Vagina (tissue), 2 donors: ENCODE measurements at places on chromosomes 16 and 17.

DNA sequence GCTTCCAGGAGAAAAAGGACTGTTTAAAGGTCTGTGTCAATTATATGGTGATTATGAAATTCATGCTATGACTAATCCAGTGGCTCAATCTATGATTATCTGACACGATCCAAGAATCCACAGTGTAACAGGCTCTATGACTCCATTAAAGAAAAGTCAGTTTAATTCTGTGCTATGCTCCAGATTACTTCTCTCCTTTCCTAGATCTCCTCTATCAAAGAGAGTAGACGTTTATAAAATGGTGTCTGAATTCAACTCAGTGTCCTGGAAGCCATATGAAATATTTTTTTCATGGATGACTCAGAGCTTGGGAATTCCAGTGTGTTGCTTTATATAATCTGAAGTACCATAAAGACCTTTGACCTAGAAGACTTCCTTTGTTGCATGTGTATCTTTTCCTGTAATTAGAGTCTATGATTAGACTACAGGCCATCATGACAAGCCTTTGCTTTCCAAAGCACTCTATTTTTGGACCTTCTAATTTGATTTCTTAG, 27.0 kb upstream of the NF1 start:
- H3K27ac ChIP-seq, result no peak overlapping the region
- no peak for DNase-seq
- peaks cover 6% of the 10 kb centered on the region for H3K4me1 ChIP-seq
- H3K36me3 ChIP-seq, result no peaks in the 10 kb centered on the region
- H3K27me3 ChIP-seq, result no peaks in the 10 kb centered on the region
- no peak overlapping the region for H3K4me3 ChIP-seq

- DNase-seq, result no peak
- no peak overlapping the region for H3K27ac ChIP-seq
- H3K4me1 ChIP-seq, result no peaks in the 10 kb centered on the region
- no peaks in the 10 kb centered on the region for H3K27me3 ChIP-seq
These were observed 10.8 kb downstream of the SSH2 start for GRCh38 chr17:29918922-29919856.

- no peaks in the 10 kb centered on the region for H3K27me3 ChIP-seq
- no peak overlapping the region for H3K27ac ChIP-seq
- no peaks in the 10 kb centered on the region for H3K4me1 ChIP-seq
- no peak overlapping the region for H3K4me3 ChIP-seq
- no peaks in the 10 kb centered on the region for H3K36me3 ChIP-seq
- DNase-seq, result peak; percentile 81
These were observed 16.4 kb downstream of the LPO start for GRCh38 chr17:58254803-58255202.

- no peak overlapping the region for H3K4me3 ChIP-seq
- H3K4me1 ChIP-seq, result no peaks in the 10 kb centered on the region
- DNase-seq, result no peak
- no peak overlapping the region for H3K27ac ChIP-seq
- H3K36me3 ChIP-seq, result no peaks in the 10 kb centered on the region
These were observed 732.6 kb downstream of the WWOX start for GRCh38 chr16:78832100-78832499.

GRCh38 chr17:2551493-2551892, 39.8 kb upstream of the METTL16 start:
- H3K4me3 ChIP-seq, result no peak overlapping the region
- H3K27me3 ChIP-seq, result no peaks in the 10 kb centered on the region
- no peaks in the 10 kb centered on the region for H3K4me1 ChIP-seq
- no peaks in the 10 kb centered on the region for H3K36me3 ChIP-seq

DNA sequence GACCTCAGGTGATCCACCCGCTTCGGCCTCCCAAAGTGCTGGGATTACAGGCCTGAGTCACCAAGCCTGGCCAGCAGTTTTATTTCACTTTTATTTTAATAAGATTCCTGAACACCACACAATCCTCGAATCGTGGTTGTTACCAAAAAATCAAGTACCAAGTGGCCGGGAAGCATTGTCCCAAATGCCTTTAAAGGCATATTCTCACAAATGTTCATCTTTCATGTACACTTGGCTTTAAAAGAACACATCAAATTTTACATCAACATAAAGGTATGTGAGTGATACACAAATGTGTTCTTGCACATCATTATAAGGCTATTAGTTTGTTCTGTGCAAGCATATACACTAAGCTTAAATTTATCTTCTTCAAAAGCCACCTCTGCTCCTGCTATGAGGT, 8.1 kb upstream of the MYH11 start:
- H3K36me3 ChIP-seq, result peaks cover 40% of the 10 kb centered on the region
- H3K4me1 ChIP-seq, result no peaks in the 10 kb centered on the region
- no peak overlapping the region for H3K27ac ChIP-seq
- no peaks in the 10 kb centered on the region for H3K27me3 ChIP-seq
- no peak overlapping the region for H3K4me3 ChIP-seq

DNA sequence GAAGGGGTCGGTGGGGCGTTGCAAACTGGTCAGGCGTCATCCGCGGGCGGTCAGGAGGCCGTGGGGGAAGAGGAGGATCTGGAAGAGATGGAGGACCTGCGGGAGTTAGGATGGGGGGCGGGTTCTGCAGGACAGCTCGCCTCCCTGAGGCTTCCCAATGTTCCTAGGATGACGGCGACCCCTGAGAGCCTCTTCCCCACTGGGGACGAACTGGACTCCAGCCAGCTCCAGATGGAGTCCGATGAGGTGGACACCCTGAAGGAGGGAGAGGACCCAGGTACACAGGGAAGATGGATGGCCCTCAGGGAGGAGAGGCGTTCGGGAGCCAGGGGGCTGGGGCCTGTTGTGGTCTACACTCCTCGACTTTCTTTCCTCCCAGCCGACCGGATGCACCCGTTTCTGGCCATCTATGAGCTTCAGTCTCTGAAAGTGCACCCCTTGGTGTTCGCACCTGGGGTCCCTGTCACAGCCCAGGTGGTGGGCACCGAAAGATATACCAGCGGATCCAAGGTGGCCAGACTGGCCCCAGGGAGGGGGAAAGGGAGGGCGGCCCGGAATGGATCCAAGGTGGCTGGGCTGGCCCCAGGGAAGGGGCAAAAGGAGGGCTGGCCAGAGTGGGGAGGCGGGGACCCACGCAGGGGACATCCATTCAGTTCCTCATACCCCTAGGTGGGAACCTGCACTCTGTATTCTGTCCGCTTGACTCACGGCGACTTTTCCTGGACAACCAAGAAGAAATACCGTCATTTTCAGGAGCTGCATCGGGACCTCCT, 839 bp downstream of the PLD2 start:
- no peaks in the 10 kb centered on the region for H3K27me3 ChIP-seq
- H3K27ac ChIP-seq, result peak overlapping the region; percentile 85
- peaks cover 24% of the 10 kb centered on the region for H3K4me1 ChIP-seq
- H3K4me3 ChIP-seq, result peak overlapping the region; percentile 96

DNA sequence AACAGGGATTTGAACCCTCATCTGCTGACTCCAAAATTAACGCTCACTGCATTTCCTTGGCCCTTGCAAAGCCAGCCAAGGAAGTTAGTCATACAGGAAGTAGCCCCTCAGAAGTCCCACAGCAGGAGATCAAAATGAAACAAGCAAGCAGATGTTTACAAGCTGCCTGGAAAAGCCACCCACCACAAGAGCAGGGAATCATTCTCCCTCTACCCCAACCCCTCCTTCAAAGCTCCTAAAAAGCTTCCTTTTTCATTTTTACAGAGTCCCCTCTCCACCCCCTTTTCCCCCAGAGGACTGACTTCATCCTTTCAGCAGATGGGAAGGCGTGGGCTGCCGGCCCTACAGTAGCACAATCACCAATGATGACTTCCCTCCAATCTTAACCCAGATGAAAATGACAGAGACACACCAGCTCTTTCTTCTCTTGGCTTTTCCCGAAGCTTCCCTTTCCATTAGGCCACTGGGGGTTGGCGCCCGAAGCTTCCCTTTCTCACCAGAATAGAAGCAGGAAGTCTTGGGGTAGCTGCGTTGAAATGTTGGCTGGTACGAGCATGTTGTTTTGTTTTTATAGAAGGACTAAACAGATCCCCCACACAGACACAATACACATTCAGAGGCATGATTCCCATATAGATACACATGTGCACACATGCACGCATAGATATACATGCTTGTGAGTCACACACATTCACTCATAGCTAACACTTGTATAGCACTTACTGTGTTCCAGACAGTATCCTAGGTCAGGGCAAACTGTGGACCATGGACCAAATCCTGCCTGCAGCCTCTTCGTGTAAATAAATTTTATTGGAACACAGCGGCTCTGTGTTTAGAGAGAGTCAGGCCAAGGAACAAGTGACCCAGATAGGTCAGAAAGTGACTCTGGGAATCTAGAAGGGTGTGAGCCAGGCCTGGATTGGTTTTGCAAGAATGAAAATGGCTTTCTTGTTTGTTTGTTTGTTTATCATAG, 17.4 kb downstream of the ITPRIPL2 start:
- H3K4me1 ChIP-seq, result peaks cover 38% of the 10 kb centered on the region
- H3K27ac ChIP-seq, result peak overlapping the region; percentile 84
- H3K36me3 ChIP-seq, result no peaks in the 10 kb centered on the region
- no peak for DNase-seq
- H3K27me3 ChIP-seq, result no peaks in the 10 kb centered on the region

DNA sequence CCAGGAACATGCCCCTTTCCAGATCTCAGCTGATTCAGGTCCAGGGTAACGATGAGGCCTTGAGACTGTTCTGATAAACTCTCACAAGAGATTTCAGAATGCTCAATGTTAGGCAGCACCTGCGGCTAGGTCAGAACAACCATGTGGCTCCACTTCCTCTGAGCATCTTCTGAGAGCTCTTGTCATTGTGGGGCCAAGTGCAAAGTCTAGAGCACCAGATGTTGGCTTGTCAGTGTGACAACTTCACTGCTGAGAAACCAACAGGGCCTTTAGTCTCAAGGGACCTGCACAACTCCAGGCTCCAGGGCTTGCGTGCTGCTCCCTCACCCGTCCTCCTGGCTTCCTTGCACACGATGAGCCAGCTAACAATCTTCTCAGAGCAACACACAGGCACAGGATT, 29.0 kb downstream of the FCSK start:
- H3K36me3 ChIP-seq, result peaks cover 63% of the 10 kb centered on the region
- no peak overlapping the region for H3K4me3 ChIP-seq
- no peaks in the 10 kb centered on the region for H3K27me3 ChIP-seq
- DNase-seq, result no peak
- H3K4me1 ChIP-seq, result peaks cover 14% of the 10 kb centered on the region
- no peak overlapping the region for H3K27ac ChIP-seq

- peaks cover 21% of the 10 kb centered on the region for H3K4me1 ChIP-seq
- no peak overlapping the region for H3K4me3 ChIP-seq
- no peaks in the 10 kb centered on the region for H3K27me3 ChIP-seq
- H3K36me3 ChIP-seq, result no peaks in the 10 kb centered on the region
- DNase-seq, result no peak
- H3K27ac ChIP-seq, result no peak overlapping the region
These were observed 84.0 kb upstream of the NOL11 start for GRCh38 chr17:67633751-67634211.

- no peaks in the 10 kb centered on the region for H3K27me3 ChIP-seq
- no peaks in the 10 kb centered on the region for H3K36me3 ChIP-seq
- no peak overlapping the region for H3K4me3 ChIP-seq
- no peak for DNase-seq
- peak overlapping the region; percentile 61 for H3K27ac ChIP-seq
These were observed 68.2 kb downstream of the SREBF1 start for GRCh38 chr17:17768424-17769088.

GRCh38 chr17:70205401-70205800, 36.1 kb downstream of the KCNJ2 start:
- H3K27me3 ChIP-seq, result no peaks in the 10 kb centered on the region
- no peak for DNase-seq
- H3K27ac ChIP-seq, result no peak overlapping the region

DNA sequence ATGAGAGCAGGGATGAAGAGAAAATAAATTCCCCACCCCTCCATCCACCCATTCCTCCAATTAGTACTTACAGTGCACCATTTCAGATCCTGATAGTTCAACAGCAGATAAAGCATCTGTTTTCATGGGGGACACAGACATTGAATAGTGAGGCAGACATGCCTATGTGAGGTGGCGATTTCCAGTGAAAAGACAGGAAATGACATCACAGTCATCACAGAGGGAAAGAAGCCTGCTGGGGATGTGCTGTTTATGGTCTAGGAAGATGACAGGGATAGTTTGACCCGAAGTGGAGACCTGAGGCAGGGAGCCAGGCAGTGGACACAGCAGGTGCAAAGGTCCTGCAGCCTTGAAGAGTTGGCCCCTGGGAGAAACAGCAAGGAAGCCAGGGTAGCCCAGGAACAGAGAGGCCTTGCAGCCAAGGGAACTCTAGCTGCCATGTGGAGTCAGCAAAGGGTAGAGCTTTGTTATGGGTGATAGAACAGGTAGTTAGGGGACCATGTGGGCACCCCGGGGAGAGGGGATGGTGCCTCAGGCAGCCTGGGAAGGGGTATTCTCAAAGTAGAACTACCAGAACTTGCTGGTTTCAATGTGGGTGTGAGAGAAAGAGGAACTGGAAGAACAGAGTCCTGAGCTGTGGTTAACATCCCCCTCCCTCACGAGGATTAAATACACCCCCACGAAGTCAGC, 256.6 kb downstream of the CPPED1 start:
- no peak overlapping the region for H3K27ac ChIP-seq
- H3K4me1 ChIP-seq, result peaks cover 6% of the 10 kb centered on the region
- H3K4me3 ChIP-seq, result no peak overlapping the region
- DNase-seq, result no peak
- H3K36me3 ChIP-seq, result no peaks in the 10 kb centered on the region
- no peaks in the 10 kb centered on the region for H3K27me3 ChIP-seq

DNA sequence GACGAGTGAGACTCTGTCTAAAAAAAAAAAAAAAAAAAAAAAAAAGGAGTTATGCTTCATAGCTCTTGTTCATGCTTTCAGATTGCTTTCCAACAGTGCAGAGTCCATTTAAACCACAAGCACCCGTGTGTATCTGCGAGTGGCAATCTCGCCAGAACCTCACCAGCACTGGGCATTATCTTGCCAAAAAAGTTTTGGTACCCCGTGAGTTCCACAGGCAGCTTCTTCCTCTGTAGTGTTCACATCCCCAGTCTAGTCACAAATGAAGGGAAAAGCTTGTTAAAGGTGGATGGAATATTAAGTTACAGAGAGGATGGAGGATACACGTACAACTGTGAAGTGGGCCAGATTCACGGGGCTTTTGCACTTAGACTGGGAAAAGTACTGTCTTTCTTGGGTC, 33.5 kb downstream of the WSB1 start:
- H3K4me1 ChIP-seq, result peaks cover 36% of the 10 kb centered on the region
- H3K36me3 ChIP-seq, result no peaks in the 10 kb centered on the region
- no peak for DNase-seq
- no peak overlapping the region for H3K4me3 ChIP-seq

GRCh38 chr17:27529230-27529796, 73.1 kb downstream of the KSR1 start:
- DNase-seq, result no peak
- H3K27me3 ChIP-seq, result no peaks in the 10 kb centered on the region
- peaks cover 46% of the 10 kb centered on the region for H3K4me1 ChIP-seq
- no peak overlapping the region for H3K27ac ChIP-seq
- no peaks in the 10 kb centered on the region for H3K36me3 ChIP-seq
